Activated naive CD8-positive, alpha-beta T cell treated with anti-CD3 and anti-CD28 coated beads for 36 hours (primary cell): ENCODE measurements at places on chromosomes 4 and X. TPM values are rescaled to one million over a fixed set of nuclear protein-coding genes. Genes with fewer than 3 reads are reported as not detected.

The EMCN gene
- not detected for total RNA-seq

The CHIC1 gene
- total RNA-seq: 6.7 TPM

The GSPT2 gene
- total RNA-seq: 12.1 TPM

The ARHGAP36 gene
- total RNA-seq: not detected

DNA sequence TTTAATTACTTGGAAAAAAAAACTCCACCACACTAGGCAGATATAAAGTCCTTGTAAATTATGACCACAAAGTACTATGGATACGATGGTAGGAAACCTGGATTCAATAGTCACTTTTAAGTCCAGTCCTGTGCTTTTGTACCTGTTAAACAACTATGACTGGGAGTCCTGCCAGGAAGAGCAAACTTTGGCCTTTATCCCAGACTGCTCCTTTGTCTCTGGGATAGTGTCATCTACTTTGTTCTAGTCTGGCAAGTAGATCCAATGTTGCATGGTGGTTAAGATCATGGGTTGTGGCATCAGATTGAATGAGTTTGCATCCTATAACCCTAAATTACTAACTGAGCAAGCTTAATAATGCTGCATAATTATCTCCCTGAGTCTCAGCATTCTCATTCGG, 175.3 kb upstream of the FGF13 start:
- DNase-seq: no peak
- H3K27me3 ChIP-seq: no peaks in the 10 kb centered on the region
- no peak overlapping the region for H3K4me3 ChIP-seq
- H3K4me1 ChIP-seq: no peaks in the 10 kb centered on the region

DNA sequence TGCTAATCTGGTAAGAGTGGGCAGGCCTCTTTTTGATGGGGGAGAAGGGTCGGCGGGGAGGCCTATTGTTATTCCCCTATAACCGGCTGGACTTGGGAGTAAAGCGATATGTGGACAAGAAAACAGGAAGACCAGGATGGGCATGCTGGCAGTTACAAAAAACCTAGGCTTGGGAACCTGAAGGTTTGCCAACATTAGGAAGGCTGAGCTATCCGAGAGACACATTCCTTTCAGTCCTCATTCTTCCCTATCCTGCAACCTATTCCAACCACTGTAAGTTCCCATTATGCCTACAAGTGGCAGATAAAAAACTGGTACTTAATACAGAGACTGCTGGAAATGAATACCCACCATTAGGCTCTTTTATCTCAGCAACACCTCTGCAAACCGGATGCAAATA, 32.4 kb upstream of the CT47C1 start:
- no peaks in the 10 kb centered on the region for H3K27me3 ChIP-seq
- no peaks in the 10 kb centered on the region for H3K4me1 ChIP-seq
- no peaks in the 10 kb centered on the region for H3K36me3 ChIP-seq
- H3K27ac ChIP-seq: no peak overlapping the region
- no peak overlapping the region for H3K4me3 ChIP-seq

GRCh38 chrX:71612256-71612655, 6.1 kb downstream of the CXCR3 start:
- H3K4me1 ChIP-seq: peaks cover 38% of the 10 kb centered on the region
- no peak overlapping the region for H3K4me3 ChIP-seq

GRCh38 chr4:1659104-1660043, 24.7 kb downstream of the FAM53A start:
- H3K4me3 ChIP-seq: no peak overlapping the region
- DNase-seq: no peak
- H3K27me3 ChIP-seq: no peaks in the 10 kb centered on the region
- H3K27ac ChIP-seq: no peak overlapping the region
- H3K4me1 ChIP-seq: no peaks in the 10 kb centered on the region

- DNase-seq: no peak
- H3K36me3 ChIP-seq: no peaks in the 10 kb centered on the region
- no peaks in the 10 kb centered on the region for H3K27me3 ChIP-seq
- H3K4me3 ChIP-seq: no peak overlapping the region
Measured at GRCh38 chrX:140298960-140299825, 205.7 kb downstream of the SOX3 start.

- no peak for DNase-seq
- H3K4me1 ChIP-seq: no peaks in the 10 kb centered on the region
- H3K4me3 ChIP-seq: no peak overlapping the region
- H3K36me3 ChIP-seq: no peaks in the 10 kb centered on the region
Measured at GRCh38 chr4:160202802-160203201, 1099.9 kb downstream of the RAPGEF2 start.

GRCh38 chr4:73729534-73730165, 10.7 kb upstream of the CXCL8 start:
- no peak for DNase-seq
- no peak overlapping the region for H3K27ac ChIP-seq
- H3K4me3 ChIP-seq: no peak overlapping the region
- peaks cover 3% of the 10 kb centered on the region for H3K4me1 ChIP-seq
